Transverse colon (tissue), 4 donors: ENCODE measurements at places on chromosomes 6 and 20.

- no peak overlapping the region for H3K4me3 ChIP-seq
- no peak overlapping the region for H3K27ac ChIP-seq
- peak; percentile 13 for DNase-seq
- H3K4me1 ChIP-seq, result peaks cover 17% of the 10 kb centered on the region
- H3K27me3 ChIP-seq, result no peaks in the 10 kb centered on the region
- H3K36me3 ChIP-seq, result no peaks in the 10 kb centered on the region
Measured at GRCh38 chr6:91476000-91476399, 889.1 kb upstream of the MAP3K7 start.

GRCh38 chr6:5663259-5663658, 343.5 kb downstream of the NRN1 start:
- no peak overlapping the region for H3K27ac ChIP-seq
- no peaks in the 10 kb centered on the region for H3K27me3 ChIP-seq
- H3K36me3 ChIP-seq, result no peaks in the 10 kb centered on the region

GRCh38 chr6:8240301-8240700, 138.0 kb upstream of the EEF1E1 start:
- H3K27ac ChIP-seq, result no peak overlapping the region
- H3K27me3 ChIP-seq, result peaks cover 9% of the 10 kb centered on the region
- H3K4me1 ChIP-seq, result no peaks in the 10 kb centered on the region
- DNase-seq, result no peak

DNA sequence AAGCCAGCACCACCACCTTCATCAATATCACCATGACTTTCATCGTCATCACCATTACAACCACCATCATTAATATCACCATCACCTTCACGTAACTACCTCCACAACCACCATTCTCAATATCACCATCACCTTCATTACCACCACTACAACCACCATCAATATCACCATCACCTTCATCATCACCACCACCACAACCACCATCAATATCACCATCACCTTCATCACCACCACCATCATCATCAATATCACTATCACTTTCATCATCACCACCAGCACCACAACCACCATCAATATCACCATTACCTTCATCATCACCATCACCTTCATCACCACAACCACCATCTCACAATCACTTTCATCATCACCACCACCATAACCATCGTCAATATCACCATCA, 225.3 kb upstream of the SULF2 start:
- H3K27me3 ChIP-seq, result no peaks in the 10 kb centered on the region
- DNase-seq, result no peak
- H3K27ac ChIP-seq, result no peak overlapping the region
- no peaks in the 10 kb centered on the region for H3K4me1 ChIP-seq

DNA sequence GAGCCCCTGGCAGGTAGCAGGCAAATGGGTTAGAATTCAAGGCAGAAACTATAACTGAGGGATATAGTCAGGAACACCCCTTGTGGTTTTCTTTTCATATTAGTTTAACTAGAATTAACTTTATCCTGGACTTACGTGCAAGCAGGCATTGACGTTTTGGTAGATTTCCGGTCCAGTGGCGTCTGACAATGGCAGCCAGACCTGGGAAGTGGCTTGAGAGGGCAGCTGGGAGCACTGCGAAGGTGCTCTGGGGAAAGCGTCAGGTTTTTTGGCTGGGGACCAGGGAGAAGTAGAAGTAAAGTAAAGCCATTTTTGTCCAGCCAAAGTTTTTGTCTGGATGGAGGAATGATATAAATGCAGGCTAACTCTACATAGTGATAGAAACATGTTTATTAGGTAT, 8.4 kb upstream of the ACSS1 start:
- peak; percentile 7 for DNase-seq
- no peak overlapping the region for H3K27ac ChIP-seq
- H3K4me3 ChIP-seq, result no peak overlapping the region

DNA sequence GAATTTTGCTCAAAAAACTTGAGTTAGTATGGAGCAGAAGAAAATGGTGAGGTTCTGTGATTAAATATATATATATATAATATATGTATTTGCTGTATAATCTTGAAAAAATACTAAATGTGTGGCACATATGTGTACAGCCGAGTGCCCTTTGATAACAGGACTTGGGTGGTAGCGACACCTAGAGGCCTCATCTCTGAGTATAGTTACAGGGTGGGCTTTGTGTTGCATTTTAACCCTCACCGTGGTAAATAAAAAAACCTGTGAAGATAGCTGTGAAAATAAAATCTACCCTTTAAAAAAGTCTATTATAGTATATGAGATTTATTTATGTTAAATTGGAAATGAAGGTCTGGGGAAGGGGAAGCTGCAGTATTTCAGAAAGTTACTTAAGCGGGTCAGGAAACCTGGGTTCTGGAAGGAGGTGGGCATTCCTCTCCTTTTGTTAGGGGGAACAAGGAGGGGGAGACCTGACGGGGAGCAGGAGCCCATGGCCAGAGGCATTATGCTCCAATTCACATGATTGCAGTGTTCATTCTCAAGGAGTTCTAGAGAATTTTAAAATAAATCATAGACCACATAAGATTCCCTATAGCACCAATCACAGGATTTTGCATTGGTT, 82.7 kb downstream of the SH3BGRL2 start:
- no peaks in the 10 kb centered on the region for H3K36me3 ChIP-seq
- H3K4me3 ChIP-seq, result no peak overlapping the region
- H3K4me1 ChIP-seq, result no peaks in the 10 kb centered on the region
- no peak overlapping the region for H3K27ac ChIP-seq
- H3K27me3 ChIP-seq, result no peaks in the 10 kb centered on the region

DNA sequence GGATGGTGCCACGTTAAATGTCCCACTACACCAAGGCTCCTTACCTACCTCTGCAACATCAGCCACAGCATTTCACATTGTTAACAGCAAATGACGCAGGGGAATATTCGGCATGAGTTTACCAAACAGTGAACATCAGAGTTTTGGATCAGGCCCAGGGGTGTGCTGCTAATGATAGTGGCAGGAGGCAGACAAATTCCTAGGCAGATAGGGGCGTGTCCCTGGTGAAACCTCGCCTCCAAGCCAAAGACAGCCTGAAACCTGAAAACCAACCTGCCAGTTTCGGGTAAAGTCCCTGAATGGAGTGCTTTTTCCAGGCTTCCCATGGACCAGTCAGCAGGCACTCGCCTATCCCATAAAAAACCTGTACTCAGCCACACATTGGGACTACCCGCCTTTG, 133.6 kb downstream of the SH3BGRL2 start:
- H3K4me3 ChIP-seq, result no peak overlapping the region
- no peaks in the 10 kb centered on the region for H3K27me3 ChIP-seq
- no peak overlapping the region for H3K27ac ChIP-seq
- H3K4me1 ChIP-seq, result no peaks in the 10 kb centered on the region
- no peaks in the 10 kb centered on the region for H3K36me3 ChIP-seq

- no peaks in the 10 kb centered on the region for H3K27me3 ChIP-seq
- H3K36me3 ChIP-seq, result no peaks in the 10 kb centered on the region
- H3K4me3 ChIP-seq, result no peak overlapping the region
- H3K27ac ChIP-seq, result no peak overlapping the region
- no peak for DNase-seq
Measured at GRCh38 chr20:31322504-31322903, 14.1 kb upstream of the DEFB116 start.
